Stimulated activated CD8-positive, alpha-beta memory T cell treated with anti-CD3 and anti-CD28 coated beads, Interleukin-4, amount 100 ng/mL, for 1 hour (primary cell): ENCODE measurements at places on chromosomes 2 and 18.

DNA sequence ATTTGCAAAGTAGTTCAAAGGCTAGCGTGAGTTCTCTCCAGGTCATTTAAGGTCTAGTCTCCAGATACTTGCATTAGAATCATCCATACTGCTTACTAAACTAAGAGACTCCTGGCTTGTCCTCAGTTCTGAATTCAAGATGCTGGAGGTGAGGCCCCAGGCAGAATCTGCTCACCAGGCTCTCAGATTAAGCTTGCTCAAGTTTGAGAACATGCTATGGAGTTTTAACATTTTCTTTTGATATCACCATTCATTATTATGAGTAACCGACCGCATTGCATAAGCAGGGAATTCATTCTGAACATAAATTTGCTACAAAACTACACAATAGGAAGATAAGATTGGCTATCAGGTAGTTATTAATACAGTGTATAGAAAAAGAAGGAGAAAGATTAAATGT is 409.7 kb upstream of the FANCL start:
- DNase-seq: no peak

GRCh38 chr2:31535768-31536167 is 45.0 kb downstream of the SRD5A2 start:
- no peak for DNase-seq

DNA sequence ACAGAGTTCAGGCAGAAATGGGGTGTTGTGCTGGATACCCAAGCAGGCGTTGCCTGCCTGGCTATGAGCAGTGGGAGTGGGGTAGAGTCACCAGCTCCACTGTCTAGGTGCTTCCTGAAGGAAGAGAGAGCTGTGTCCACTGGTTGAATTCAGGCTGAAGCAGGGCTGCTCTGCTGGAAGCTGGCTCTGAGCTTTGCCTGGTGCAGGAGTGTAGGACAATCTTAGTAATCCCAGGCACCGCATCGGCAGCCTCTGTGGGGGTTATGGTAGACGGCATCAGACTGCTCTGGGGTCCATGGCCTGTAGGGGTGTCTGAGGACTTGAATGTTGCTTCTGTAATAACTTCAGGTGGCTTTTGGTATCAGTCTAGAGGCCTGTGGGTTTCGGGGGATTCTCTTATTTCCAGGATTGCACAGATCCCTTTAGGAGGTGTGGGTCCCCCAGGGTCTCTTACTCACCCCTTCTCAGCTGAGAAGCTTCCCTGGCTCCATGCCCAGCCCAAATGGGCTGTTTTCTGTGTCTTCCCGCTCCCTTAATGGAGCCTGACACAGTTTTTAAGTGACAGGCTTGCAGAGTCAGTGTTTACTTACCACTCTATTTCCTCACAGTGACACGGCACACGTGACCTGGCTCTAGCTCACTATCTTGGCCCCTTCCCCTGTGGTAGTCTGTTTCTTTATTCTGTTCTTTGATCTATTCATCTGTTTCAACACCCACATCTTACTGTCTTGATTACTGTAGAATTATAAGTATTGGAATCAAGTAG is 644.3 kb downstream of the CBLN2 start:
- no peak for DNase-seq

DNA sequence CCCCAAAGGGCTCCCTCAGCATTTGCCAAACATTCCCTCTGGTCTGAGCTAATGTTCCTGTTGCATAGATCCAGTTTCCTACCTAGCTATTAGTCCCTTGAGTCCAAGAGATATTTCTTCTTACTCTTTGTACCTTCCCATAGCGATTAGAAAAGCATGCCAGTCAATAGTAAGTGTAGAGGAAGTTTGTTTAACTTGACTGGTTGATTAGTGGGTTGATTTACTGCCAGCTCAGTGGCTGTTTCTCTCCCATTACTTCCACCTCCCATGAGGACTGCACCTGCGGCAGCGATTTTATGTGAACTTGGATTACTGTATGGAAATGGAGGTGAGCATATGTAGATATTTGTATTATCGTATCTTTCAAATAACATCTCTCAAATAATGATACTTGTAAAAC is 1748.4 kb upstream of the CELF4 start:
- no peak for DNase-seq

DNA sequence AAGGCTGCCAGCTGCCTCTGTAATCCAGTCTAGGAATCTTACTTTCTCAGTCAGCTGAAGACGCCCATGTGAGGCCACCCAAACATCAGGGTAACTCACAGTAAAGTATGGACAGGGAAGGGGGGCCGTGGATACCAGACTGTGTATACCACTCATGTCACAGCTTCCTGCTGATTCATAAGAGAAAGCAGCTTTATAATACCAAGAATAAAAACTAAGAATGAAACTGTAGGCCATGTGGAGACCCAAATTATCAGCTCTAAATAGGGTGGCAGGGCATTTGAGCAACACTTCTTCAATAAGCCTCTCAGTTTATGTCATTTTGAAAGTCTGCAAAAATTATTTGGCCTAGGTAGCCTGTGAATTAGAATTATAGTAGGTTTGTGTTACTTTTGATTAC is 115.0 kb upstream of the CDCA7 start:
- no peak for DNase-seq

DNA sequence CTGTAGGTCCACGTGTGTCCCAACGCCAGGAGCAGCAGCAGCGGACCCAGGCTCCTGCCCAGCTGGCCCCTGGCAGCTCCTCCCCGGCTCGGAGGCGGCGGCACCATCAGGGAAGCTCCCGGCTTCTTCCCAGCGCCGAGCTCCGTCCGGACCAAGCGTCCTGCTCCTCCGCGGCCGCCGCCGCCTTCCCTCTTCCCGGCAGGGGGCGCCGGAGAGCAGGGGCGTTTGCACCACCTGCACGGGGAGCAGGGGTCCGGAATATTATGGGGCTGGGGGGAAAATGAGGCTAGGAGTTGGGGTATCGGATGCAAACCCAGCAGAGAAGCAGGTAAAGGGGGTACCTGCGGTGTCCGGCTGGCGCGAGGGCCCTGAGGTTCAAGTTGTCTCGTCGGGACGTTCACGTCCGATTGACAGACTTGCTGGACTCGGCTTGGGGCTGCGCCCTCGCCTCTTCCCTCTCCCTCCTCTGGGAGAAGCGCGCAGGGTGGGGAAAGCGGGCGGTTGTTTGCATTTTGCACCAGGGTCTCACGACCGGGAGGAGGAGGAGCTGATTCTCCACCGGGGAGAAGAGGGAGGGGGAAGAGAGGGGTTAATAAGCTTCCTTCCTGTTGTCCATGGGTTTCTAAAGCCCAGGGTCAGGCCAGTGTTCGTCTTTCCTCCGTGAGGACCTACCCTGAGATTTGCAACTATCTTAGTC is at the start of gene CCBE1:
TSS of gene CCBE1 (minus strand) at position 188 of the 697 bp plus-strand sequence.
- DNase-seq: no peak

DNA sequence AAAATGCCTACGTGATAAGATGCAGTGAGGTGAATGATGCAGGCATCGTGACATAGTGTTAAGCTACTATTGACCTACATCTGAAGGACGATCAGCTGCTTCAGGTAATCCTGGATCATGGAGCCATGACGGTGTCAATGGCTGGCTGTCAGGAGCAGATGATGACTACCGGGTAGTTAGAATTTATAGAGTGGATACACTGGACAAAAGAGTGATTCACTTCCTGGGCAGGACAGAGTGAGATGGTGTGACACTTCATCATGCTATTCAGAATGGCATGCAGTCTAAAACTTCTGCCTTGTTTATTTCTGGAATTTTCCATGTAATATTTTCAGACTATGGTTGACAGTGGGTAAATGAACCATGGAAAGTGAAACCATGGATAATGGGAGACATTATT is 29.5 kb downstream of the METTL8 start:
- DNase-seq: no peak

GRCh38 chr2:64250751-64251423 is 106.7 kb upstream of the PELI1 start:
- no peak for DNase-seq

- DNase-seq: no peak
Observed at GRCh38 chr18:73707035-73707434, 440.6 kb downstream of the FBXO15 start.

- DNase-seq: no peak
Observed at GRCh38 chr2:111941531-111941930, 43.1 kb downstream of the MERTK start.

- no peak for DNase-seq
Observed at GRCh38 chr2:80530442-80531064, 226.0 kb upstream of the LRRTM1 start.

- DNase-seq: no peak
Observed at GRCh38 chr2:239230318-239231052, 170.3 kb downstream of the HDAC4 start.

DNA sequence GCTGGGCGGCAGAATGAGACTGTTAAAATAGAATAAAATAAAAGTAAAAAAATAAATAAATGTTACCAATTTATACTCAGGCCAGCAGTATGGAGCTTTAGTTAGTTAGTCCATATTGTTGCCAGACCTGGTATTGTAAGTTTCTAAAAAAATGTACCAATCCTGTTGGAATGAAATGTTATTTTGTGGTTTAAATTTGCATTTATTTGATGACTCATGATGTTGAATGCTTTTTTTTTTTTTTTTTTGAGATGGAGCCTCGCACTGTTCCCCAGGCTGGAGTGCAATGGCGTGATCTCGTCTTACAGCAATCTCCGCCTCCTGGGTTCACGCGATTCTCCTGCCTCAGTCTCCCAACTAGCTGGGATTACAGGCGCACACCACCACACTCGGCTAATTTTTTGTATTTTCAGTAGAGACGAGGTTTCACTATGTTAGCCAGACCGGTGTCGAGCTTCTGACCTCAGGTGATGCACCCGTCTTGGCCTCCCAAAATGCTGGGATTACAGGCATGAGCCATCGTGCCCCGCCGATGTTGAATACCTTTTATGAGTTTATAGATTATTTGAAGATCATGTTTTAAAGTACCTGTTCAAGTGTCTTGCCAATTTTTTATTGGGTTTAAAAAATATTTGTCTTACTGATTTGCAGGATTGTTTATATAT is 5.7 kb upstream of the PTPRN start:
- DNase-seq: no peak
